ENCODE measurements at places on chromosomes 3 and 15.

GRCh38 chr15:62734706-62735105 is 307.8 kb upstream of the TPM1 start:
- no peak for DNase-seq

DNA sequence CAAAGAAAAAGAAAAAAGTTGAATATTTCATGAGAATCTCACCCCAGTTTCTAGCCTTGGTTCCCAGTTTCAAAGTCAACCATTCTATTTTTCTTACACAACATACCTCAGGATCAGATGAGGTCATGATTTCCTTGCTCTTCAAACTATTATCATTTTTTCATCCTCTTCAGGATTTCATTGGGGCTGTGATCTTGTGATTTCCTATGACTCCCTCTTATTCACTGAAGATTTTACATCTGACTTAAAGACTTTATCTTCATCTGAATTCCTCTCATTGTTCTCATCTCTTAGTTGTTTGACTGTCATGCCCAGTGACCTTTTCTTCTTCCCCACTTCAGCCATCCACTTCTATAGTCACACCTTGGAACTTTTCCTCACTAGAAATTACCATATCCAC is 3.1 kb upstream of the C3orf33 start:
- no peak for DNase-seq

DNA sequence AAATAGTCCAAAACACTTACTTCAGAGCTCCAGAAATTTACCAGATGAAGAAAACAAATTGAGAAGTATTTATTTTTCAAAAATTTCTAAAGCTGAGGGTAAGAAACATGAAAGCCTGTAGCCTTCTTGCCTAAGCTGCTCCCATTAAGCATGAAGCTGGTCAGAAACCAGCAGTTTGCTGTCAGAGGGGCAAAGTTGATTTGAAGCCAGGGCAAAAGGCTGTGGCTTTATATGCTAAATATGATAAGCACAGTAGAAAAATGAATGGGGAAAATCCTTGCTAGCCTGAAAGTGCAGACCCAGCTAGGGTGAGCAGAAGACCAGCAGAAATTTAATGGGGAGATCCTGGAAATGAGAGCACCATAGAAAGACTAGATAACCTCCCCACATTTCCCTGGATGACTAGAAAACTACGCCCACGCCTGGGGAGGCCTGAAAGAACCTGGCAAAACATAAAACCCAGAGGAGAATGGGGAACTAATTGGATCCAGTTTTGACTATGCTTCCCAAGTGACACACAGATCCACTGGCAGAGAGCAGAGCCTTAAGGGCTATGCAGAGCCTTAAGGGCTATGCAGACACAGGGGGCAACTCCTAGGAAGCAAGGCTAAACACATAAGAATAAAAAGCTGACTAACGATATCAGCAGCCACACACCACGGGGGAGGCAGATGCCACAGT is 43.0 kb upstream of the HEG1 start:
- DNase-seq, result no peak

DNA sequence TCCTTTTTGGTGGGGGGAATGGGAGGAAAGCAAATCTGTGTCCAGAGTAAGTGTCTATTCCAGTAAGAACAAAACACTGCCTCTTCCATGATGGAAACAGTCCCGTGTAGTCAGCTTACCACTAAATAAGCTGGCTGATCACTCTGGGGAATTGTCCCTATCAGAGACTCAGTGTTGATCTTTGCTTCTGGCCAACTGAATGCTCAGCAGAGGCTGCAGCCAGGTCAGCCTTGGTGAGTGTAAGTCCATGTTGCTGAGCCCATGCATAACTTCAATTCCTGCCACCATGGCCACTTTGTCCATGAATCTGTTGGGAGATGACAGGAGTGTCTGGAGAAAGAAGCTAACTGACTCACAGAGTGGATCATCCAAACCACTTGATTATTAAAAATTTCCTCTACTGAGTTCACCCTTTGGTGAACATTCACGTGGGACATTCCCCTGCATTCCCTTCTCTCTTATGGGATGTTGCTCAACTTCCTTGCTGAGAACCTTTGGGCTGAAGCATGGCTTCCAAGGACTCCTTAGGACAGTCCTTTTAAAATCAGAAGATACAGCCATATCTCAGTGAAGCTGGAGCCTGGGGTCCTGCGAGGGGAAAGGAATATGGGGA is 33.9 kb upstream of the XCR1 start:
- no peak for DNase-seq

DNA sequence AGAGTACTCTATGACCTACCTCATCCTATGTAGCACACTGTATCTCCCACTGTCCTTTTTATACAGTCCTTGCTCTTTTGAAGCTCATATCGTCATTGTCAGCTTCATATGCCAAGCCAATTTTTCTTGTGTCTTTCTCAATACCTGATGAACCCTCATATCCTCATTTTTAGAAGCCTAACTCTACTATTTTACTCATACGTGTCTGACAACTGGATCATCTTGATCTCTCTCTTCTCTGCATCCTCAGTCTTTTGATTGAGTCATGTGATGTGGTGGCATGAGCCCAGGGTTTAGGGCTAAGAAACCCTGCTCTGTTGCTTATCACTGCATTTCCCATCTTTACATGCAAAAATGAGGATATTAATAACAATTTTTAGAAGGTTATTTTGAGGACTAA is 352.0 kb downstream of the LPP start:
- no peak for DNase-seq

Data from NCI-H1417 (cell line).